ENCODE measurements at places on chromosomes 5 and 9. TPM values are rescaled to one million over a fixed set of nuclear protein-coding genes. Genes with fewer than 3 reads are reported as not detected.

GRCh38 chr5:168404365-168404764, 81.9 kb upstream of the RARS1 start:
- DNase-seq, result peak; percentile 72

The ANKRD34B gene
- not detected for polyA plus RNA-seq

DNA sequence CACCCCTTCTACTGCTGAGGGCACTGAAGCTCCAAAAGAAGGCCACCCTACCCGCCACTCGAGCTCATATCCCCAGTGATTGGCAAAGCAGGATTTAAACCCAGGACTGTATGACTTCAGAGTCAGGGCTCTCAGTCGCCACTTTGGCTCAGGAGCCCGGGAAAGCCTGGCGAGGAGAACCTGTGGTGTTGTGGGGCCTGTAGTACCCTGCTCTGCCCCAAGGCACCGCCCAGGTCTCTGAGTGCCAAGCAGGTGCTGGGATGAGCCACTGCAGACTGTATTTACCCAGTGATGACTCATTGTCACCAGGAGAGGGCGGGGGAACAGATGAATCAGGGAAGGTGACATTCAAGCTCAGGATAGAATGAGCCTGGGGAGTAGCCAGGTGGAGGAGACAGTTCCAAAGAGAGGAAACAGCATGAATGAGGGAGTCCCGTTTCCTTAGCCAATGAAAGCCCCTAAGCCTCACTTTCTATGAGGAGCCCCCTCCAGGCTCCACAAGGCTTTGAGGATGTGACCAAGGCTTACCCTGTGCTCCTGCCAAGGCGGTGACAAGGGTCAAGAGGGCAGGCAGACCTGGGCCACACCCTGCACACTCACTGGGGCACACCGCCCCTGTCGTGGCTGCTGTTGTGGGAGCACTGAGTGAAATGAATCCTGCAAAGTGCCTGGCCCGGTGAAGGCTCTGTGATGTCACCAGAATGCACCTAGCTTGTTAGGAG, 17.8 kb upstream of the DPM2 start:
- no peak for DNase-seq

DNA sequence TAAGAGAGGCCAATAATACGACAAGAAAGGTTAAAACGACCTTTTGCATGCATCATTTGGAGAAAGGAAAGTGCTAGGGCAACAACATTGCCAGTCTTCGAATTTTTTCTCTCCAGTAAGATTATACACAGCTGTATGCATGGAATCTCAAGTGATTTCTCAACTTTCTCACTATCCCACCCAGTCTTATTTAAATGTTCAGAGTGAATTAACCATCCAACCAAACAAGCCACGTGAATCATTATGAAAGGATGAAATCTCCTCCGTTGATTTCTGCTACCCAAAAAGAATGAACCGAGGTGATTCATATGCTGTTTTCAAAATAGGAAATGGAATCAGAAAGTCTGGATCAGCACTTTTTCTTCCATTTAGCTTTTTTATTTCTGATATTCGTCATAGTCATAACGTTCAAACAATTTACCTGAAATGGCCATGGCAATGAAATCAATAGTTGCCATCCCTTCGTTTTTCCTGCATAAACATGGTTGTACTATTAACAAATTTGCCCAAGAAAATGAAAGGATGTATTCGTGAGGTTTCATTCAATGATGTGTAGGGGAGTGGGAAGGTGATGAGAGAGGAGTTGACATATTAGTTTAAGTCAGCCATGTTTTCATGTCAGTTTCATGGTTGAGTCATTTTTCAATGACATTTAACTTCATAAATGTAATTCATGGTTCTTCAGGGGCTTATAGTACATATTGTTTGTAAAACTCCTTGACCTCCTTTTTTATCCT, 170.9 kb upstream of the WWC1 start:
- no peak for DNase-seq

- DNase-seq, result no peak
These were observed 47.7 kb downstream of the FNIP1 start for GRCh38 chr5:131749138-131749537.

The CCDC183 gene
- polyA plus RNA-seq, result 0.20 TPM

DNA sequence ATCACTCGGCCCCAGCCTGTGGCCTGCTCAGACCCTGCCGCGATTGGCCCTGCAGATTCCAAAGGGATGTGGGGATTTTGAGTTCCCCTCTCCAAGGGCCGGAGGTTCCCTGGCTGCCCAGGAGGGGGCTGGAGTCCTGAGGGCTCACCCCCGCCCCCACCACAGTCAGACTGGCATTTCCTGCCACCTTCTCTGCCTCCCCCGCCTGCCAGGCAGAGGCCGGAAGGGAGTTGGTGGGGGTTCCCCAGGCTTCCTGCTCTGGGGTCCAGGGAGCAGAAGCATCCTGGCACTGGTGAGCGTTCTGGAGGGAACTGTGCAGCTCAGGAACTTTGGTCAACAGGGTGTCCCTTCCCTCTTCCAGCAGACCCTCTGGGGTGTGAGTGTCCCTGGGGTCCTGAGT, 70.6 kb downstream of the RXRA start:
- no peak for DNase-seq

- DNase-seq, result no peak
These were observed 40.4 kb upstream of the HMHB1 start for GRCh38 chr5:143771602-143772001.

The SPEF2 gene
- polyA plus RNA-seq, result 5.8 TPM

DNA sequence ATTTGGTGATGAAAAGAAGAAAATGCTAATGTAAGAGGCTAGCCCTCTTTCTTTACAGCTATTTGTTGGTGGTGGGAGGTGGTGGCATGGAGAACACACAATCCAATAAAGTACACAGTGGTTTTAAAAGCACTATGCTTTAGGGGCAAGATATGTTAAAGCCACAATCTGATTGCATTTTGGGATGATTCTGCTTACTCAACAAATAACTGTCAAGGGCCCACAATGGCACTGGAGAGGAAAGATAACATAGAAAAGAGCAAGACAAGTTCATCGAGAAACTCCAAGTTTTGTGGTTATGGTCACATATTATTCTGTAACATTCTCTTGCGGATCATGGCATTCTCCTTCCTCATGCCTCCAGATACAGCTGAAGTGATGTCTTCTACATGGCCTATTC, 38.8 kb downstream of the OTP start:
- no peak for DNase-seq

GRCh38 chr5:6757414-6757969, 44.3 kb downstream of the TENT4A start:
- no peak for DNase-seq

The ZNF366 gene
- polyA plus RNA-seq, result not detected

The PHYHD1 gene
- polyA plus RNA-seq, result 15.6 TPM

DNA sequence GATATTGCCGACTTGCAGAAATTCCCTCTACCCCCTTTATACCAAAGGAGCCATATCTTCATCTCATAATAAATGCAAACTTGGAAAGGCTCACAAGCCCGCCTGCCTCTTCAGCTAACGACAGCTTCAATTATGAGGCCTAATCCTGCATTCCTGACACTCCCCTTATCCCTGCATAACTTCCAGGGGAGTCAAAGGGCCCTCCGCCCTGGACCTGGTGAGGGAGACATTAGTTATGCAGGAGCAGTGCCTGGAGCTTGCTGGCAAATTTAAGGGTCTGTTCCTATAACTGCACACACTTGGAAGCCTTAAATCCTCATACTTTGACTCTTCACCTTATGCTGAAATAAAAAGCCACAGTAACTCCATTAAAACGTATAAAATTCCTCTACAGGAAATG, 617.9 kb downstream of the BNC2 start:
- DNase-seq, result no peak

DNA sequence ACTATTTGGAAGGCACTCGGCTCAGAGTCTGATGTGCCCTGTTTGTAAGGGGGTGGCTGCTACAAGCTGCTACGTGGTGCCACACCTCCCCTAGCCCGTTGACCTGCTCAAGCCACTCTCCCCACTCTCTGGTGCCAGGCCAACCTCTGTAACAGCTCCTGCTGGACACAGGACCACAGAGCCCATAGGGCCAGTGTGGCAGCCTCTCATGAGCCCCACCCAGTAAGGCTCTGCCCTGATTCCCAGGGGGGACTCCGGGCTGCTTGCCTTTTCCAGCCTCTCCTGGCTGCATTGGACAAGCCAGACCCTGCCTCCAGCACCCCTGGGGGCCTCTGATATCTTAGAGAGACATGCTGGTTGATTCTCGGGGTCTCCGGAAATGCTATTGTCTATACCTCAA, 53.3 kb upstream of the ANGPTL2 start:
- no peak for DNase-seq

DNA sequence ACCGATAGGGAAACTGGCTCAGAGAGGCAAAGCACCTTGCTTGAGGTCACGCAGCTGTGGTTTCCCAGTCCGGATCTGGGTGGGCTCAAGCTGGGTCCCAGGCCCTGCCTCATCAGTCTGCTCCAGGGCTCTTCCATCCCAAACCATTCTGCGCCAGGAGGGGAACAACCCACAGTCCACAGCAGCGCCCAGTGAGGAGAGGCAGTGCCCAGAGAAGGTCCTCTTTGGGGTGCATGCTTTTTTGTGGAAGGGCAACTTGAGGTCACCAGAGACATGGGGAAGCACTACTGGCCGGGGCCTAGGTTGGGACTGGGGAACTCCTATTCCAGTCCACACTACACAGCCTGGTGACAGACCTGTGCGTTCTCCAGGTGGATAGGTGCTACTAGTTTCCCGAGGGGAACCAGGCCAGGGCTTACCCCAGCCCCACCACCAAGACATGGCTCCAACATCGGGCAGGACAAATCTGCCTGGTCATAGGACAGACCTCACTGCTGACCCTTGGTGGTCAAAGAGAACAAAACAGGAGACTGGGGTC, 62.5 kb upstream of the RNF130 start:
- DNase-seq, result no peak

DNA sequence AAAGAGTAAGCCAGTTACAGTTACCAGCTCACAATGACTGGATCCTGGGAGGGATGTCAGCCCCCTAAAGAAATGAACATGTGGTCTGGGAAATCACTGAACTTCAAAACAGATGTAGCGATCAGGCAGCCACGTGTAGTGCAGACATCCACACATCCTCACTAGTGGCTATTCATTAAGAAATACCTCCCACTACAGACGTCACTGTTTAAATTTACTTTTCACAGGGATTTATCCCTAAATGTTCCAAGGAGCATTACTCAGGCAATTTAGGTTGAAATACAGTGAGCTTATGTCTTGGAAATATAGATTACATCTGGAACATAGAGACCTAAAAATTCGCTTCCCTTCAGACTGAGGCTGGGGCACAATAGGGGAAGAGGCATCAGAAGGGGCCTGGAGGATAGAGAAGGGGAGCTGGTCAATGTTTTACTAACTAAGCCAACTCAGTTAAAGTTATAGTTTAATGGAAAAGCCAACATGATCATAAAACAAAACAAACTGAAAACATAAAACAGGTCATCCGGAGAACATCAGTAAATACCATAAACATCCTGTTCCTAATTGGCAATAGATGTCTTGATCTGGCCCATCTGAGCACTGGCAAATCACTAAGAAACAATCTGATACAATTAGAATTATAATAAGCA, 92.3 kb downstream of the FANCC start:
- no peak for DNase-seq

- DNase-seq, result no peak
These were observed 161.7 kb downstream of the OLFM1 start for GRCh38 chr9:135249191-135249590.

DNA sequence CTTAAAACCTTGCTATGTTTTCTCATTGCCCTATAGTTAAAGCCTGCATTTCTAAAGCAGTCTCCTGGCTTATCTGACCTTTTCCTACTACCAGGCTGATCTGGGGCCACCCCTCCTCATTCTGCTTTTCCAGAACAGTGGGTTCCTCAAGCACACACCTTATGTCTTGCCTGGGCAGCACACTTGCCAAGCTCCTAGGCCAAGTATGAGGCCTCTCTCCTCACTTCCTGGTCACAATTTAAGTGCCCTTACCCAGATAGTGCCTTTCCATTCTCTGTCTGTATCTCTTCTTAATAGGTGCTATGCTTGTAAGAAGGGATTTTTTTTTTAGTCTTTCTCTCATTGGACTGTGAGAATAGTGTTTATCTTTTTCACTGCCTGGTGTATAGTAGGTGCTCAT, 39.7 kb downstream of the HMGCS1 start:
- DNase-seq, result no peak

- DNase-seq, result no peak
These were observed 406.6 kb upstream of the MEF2C start for GRCh38 chr5:89289604-89290003.

DNA sequence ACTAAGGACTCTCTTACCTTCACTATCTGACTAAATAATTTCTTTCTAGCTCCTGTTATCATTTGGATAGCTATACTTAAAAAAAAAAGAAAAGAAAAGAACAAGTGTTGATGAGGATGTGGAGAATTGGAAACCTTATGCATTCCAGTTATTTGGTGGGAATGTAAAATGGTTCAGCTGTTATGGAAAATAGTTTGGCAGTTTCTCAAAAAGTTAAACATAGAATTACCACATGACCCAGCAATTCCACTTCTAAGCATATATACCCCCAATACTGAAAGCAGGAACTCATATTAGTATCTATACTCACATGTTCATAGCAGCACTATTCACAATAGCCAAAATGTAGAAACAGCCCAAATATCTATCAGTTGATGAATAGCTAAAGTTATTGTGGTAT, 61.1 kb downstream of the GNA14 start:
- no peak for DNase-seq

DNA sequence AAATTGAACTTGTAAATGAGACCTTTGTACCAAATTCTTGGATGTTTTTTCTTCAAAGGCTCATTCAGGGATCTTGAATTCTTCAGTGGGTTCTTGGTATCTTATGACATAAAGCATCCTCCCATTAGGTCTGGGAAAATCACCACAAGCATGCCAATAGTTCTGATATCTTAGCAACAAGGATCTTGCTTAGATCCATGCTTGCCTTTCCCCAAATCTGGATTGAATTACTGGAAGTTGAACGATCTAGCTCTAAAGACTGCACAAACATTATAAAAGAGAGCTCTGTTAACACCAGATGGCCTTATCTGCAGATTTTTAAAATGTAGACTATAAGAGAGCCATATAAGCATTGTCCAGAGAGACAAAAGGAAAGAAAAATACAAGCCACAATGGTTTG, 266.3 kb downstream of the RAB3C start:
- no peak for DNase-seq

DNA sequence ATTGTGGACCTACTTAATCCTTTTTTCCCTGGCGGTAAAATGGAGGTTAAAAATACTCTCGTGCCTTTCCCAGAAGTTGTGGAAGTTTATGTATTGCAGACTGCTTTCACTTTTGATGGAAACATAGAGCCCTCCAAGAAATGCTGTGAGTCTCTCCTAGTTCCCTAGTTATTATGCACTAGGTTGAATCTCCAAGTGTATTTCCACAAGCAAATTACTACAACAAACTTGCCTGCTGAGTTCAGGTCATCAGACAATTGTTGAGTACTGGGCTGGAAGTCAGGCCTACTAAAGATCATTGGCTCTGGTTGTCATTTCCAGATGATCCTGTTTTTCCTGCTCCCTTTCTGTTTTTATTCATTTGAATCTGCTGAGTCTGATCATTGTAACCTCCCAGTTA, 104.1 kb downstream of the CD180 start:
- DNase-seq, result no peak

GRCh38 chr9:96612966-96613589, 6.6 kb downstream of the CDC14B start:
- no peak for DNase-seq

DNA sequence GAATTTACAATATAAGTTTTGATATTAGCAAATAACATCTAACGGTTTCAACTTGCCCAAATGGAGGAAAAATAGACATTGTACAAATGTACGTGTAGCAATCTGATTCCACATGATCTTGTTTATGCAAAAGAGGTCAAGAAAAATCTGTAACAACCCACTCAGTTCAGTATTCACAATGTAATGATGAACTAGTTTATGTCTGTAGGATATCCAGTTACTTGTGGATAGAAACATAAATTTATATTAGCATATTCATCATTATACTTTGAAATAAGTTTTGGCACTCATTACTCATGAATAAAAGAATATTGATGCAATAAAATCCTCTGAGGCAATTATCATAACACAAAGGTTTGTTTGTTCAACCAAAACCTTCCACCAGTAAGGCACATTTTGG, 28.1 kb downstream of the PLK2 start:
- no peak for DNase-seq

Measured in BJ (cell line).